ENCODE measurements at places on chromosomes 5 and 9. TPM values are rescaled to one million over a fixed set of nuclear protein-coding genes. Genes with fewer than 3 reads are reported as not detected.

DNA sequence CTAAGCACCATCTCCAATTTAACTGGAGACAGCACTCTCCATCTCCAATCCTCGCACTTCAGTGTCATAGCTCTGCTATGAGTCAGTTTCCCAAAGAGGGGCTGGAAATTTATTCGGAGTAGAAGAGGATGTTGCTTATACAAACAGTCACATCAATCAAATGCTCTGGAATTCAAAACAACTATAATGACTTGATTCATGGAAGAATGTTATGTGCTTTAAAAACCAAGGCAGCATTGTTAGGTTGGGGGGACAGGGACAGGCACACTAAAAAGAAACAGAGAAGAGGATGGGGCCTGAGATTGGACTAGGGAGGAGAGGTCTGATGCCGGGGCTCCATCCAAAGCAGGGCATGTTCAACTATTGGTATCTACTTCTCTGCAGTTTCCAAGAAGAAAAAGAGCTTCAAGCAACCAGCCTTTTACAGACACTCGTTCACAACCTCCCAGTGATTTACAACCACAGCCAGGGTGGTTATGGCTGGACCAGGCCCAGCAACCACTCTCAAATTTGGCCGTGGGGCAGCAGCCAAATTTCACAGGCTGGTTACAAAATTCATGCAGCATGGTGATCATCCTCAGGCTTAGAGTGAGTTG lies 117.5 kb upstream of the ZNF366 start:
- no peak for DNase-seq

DNA sequence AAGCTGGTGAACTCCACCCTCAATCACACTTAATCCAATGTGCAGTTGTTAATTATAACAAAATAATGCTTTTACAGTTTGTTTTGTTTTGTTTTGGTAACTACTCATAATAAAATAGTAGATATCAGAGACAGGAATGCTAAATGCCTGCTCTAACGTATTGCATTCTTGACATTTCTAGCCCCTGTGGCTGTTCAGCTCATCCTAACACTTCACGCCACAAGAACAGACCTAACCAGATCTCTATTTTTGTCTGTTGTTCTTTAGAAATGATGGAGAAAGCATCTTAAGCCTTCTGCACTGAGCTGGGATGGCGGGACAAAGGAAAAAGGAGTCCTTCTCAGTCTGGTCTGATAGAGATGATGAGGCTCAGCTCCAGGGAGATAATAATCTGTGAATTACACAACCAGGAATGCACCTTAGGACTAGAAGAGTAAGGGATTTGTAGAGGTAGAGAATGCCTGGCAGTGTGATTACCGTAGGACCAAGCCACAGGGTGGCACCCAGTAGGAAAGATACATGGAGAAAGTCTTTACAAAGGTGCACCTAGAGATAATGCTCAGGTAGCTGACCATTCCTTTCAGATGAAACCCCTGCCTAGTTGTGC lies 628.8 kb downstream of the PDE4D start:
- no peak for DNase-seq

DNA sequence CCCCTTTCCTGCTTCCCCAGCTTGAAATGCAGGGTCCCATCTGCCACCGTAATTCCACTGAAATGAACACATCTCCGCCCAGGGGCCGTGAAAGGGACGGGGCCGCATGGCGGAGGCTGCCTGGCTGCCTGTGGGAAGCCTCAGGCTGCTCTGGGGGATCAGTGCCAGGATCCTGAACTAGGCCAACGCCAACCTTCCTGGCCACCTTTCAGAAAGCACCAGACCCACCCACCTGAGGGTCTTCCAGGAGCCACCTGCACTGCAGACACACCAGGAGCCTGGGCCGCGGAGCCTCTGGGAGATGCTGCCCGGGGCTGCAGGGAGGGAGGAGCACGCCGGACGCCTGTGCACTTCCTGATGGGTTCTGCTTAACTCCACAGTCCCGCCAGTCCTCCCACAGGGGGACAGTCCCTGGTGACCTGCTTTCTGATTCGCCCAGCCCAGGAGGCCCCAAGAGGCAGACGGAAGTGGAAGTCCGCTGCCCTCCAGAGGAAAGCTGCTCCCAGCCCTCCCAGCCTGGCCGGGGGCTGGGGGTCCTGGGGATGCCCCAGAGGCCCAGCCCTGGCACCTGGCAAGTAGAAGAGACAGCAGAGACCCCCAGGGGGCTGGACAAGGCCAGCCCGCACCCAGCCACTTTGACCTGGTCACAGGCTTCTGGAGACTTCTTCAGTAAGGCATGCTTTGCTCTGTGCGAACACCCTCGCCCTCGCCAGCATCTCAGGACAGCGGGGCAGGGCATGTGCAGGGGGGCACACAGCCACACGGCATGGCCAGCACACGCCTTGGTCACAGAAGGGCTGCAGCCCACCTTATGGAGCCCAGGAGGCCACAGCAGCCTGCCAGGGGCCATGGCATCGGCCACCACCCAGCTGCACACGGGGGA lies at the start of gene CARD9:
CARD9 (minus strand) TSS at position 370 of the 883 bp plus-strand sequence. CDS start 1,591 bp downstream, outside the sequence.
- no peak for DNase-seq

GRCh38 chr9:710951-711745 lies 130.3 kb upstream of the DMRT1 start:
- DNase-seq: no peak

- no peak for DNase-seq
These were observed 5.4 kb downstream of the EGFL7 start for GRCh38 chr9:136667940-136668760.

The RASEF gene
- polyA plus RNA-seq: 0.02 TPM

DNA sequence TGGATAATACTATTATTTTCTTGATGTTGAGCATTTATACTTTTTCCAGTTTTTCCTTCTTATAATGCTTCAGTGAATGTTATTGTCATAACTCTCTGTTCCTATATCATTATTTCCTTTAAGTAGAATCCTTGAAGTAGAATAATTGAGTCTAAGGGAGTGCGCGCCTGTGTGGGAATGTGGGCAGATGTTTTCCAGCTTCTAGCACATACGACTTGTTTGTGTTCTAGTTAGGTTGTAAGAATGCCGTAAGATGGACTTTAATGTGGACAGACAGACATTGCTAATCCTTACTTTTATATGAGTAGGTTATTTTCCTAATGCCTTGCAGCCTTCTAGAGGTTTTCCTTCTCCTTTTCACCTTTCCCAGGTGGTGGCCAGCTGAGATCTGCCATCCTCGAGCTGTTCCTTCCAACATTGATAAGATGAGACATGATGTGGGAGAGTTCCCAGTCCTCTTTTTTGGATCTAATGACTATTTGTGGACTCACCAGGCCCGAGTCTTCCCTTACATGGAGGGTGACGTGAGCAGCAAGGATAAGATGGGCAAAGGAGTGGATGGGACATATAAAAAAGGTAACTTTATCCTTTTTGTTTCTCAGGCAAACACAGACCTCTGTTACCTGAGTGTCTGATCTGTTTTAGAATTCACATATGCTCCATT lies 34.2 kb downstream of the RAB24 start:
- DNase-seq: no peak

The ADGRD2 gene
- polyA plus RNA-seq: not detected

DNA sequence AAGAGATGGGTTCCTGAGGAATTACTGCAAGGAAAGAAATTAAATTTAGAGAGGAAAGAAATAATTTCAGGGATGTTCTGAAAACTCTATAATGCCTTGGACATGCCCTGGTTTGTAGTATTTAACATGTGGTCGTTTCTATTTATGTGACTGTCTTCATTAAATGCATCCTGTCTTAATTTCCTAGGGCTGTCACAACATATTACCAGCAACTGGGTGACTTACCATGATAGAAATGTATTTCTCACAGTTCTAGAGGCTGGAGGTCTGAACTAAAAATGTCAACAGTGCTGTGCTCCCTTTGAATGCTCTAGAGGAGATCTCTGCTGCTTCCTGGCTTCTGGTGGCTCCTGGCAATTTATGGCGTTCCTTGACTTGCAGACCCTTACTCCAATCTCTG lies 287.7 kb downstream of the FBXL7 start:
- DNase-seq: no peak

DNA sequence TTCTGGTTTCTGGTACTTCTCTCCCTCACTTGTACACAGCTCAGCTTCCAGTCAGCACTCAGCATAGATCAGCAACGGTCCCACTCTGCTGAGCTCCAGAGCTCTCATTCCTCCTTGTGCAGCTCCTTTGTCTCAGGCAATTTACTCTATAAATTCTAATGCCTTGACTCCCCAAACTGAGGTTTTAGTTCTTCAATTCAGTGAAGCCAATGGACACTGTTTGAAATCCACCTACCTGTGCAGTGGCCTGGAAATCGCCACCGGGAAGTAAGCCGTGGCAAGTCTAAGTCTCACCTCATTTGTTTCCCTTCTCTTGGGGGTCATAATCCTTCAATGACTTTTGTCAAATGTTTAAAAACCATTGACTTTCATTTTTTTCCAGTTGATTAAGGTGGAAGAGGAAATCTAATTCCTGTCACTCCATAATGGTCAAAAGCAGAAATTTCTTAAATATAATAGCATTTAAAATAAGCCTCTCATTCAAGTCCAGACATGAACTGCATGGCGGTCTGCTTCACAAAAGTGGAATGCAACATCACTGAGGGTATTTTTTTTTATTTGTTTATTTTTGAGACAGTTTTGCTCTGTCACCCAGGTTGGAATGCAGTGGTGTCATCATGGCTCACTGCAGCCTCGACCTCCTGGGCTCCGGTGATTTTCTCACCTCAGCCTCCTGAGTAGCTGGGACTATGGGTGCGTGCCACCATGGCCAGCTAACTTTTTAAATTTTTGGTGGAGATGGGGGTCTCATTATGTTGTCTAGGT lies 79.6 kb downstream of the C7 start:
- DNase-seq: no peak

GRCh38 chr5:6135977-6136376 lies 242.4 kb downstream of the MED10 start:
- no peak for DNase-seq

DNA sequence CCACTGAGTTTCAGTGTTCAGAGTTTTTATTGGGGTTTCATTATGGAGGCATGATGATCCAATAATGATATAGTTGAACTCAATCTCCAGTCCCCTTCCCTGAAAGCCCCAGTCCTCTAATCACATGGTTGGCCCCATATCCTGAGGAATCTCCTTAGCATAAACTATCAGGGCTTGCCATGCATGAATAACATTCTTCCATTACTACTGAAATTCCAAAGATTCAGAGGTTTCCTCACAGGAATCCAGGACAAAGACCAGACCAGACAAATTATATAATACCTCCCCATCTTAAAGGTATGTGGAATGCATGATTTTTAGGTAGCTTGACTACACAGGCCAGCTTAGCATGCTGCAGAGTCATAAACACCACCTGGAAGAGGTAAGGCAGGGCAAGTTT lies 15.5 kb upstream of the LRRTM2 start:
- DNase-seq: no peak

DNA sequence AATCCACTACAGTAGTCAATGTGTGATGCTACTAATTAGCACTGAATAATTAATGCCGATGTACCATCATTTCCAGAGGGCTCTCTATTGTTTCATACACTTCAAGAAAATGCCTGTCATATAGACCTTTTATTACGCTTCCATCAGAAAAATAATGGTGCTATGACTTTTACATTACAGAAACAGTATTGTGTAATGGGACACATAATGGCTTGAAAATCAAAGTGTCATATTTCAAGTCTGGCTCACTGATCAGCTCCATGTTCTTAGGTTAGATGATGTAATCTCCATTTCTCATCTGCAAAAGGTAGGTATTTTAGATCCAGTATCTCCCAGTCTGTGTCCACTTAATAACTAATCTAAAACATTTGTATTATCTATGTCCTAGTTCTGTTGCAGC lies 990.6 kb upstream of the TYRP1 start:
- DNase-seq: no peak

DNA sequence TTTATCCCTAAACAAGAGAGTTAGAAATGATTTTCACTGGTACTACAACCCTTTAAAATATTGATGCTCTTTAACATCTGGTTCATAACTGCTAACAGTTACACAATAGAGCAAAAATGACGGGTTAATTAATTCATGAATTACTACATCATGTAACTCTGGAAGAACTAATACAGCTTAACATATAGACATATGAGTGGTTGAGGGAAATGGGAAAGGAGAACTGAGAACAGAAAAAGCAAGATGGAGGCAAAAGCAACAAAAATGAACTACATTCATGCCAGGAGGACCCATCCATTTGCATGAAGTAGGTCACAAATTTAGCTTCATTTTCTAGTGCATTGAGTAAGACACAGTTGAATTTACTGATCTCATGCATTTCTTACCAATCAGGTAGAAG lies 61.8 kb downstream of the C9 start:
- DNase-seq: no peak

GRCh38 chr5:93100428-93100827 lies 480.6 kb downstream of the NR2F1-AS1 start:
- DNase-seq: no peak

DNA sequence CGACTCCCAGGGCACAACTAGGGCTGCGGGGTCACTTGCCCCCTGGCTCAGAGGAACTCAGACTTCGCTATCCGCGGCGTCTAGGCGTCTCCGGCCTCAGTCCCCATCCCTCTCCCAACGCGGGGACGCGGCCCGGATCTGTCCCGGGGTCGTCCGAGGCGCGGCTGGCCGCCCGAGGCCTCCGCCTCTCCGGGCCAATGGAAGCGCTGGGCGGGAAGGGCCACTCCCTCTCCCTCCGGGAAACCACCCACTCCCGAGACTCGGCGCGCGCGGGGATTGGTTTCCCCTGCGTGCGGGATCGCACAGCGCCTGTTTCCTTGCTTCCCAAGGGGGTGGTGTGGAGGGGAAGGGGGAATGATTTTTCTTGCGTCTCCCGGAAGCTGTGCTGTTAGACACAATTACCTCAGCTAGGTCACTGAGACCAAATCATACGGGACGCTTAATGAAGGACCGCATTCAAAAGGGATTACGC lies 38.3 kb downstream of the NR2F1 start:
- DNase-seq: no peak

The SLC27A4 gene
- polyA plus RNA-seq: 7.7 TPM

GRCh38 chr9:76896035-76896434 lies 9.9 kb downstream of the PRUNE2 start:
- DNase-seq: no peak

The AK8 gene
- polyA plus RNA-seq: 0.14 TPM

GRCh38 chr9:116081435-116082115 lies 72.0 kb upstream of the PAPPA start:
- DNase-seq: no peak

DNA sequence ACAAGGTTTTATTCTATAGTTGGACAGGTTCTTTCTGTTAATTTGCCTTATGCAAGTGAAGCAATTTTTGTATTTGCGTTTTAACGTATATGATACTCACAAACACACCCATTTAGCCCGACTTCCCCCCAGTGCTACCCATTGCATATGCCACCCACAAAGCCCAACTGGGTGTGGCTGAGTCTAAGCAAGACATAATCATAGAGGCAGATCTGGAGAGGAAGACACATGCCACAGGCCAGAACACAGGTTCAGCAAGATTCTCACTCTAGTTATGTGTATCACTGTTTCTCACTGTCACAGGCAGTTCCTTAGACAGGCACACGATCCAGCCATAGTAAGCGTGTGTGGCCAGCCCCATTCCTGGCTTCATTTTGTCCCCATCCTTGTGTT lies 29.0 kb upstream of the PUM3 start:
- DNase-seq: no peak

The EXOC3 gene
- 32.9 TPM for polyA plus RNA-seq
